ENCODE measurements at places on chromosomes 7 and 10.

- no peak for DNase-seq
Observed at GRCh38 chr7:156318426-156318825, 322.1 kb upstream of the RNF32 start.

DNA sequence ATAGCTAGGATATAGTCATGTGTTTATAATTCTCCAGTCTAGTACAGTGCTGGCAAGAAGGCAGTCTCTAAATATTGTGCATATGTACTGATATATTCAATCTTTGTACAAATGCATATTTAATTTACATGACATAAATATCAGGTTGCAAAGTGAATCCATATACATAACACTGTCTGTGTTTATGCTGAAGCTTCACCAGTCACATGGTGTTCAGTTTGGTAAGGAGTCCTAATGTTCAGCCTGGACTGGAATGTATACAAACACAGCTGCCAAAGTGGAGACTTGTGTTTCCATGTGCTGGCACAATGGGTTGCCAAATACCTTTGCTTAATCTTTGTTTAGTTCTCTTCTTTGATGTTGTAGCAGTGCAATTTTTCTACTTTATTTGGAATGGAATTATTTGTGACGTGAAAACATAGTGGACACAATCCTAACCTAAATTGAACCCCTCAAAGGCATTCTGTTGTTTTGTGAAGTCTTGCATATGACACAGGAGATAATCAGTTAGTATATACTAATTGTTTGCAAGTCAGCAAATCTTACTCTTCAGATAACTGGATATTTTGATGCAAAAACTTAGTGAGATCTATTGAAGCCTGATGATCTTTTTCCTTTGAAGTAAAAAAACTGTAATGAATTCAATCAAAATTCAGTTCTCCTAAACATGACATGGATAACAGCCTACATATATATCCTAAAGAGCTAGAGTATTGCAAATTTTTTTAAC is 17.3 kb upstream of the ARL4A start:
- peak; percentile 27 for DNase-seq

- no peak for DNase-seq
Observed at GRCh38 chr7:141209454-141209853, 135.6 kb downstream of the TMEM178B start.

GRCh38 chr10:4294996-4295792 is 510.2 kb upstream of the KLF6 start:
- no peak for DNase-seq

DNA sequence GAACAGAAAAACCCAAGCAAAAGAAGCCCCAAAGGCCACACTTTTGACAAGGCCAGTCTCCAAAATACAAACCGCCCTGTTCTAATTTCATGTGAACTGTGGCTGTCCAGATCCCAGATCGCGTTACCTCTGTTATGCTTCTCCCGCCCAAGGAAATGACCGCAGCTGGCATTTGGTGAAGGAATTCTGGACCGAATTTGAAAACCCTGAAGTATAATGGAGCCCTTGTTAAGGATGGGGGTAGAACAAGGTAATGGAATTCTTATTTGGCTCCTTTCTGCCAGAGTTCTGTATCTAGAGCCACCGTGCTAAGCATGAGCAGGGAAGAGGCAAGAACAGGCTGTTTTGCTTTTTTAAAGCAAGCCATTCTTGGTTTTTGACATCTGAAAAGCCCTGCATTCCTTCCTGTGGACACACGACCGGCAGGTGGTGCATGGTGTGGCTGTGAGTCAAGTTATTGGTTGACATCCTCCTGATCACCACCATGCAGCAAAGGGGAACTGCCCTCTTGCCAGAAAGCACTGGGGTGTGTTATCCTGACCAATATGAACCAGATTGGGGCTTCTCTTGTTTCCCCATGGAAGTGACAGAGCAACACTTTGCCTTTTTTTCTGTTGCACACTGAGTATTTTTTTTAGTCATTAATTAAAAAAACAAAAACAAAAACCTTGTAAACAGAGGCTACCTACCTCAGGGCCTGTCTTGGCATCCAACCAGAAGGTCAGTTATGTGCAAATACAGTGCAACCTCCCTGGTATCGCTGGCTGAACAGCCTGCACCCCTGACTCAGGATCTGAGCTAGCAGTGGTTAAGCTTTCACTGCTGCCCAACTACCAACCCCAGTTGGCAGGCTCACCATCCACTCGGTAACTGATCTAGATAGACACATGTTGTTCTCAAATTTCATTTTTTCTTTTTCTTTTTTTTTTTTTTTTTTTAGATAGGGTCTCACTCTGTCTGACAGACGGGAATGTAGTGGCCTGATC is 14.2 kb downstream of the UCMA start:
- no peak for DNase-seq

DNA sequence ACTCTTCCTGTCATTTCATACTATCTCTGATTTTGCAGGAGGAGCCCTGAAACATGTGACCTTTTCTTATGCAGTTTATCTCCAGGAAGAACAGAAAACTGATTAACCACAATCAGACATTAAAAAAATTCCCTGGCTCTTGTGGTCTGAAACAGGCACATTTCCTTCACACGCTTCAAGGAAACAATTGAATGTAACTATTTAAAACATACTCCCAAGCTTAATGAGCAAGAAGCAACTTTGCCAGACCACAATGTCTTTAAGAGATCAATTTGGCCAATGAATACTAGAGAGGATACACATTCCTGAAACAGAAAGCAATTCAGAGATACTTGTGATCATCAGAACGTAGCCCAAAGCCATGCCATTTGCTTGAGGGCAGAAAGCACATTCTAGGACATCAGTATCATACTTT is 65.8 kb downstream of the PIP4K2A start:
- DNase-seq: peak; percentile 41

DNA sequence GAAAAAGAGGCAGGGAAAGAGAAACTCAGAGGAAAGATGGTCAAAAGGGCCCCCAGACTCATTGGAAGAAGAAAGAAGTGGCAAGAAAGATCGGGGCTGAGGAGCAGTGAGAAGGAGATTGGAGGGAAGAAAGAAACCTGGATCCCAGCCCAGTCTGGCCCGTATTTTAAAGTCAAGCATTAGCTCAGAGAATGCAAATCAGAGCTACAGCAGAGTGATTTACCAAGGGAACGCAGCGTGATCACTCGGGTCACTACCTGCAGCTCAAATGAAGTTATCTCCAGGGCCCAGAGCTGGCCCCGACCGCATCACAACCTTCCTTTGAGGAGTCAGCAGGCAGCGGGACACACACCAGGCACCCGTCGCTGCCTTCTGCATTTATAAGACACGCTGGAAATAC is 72.8 kb downstream of the CARD11 start:
- no peak for DNase-seq

DNA sequence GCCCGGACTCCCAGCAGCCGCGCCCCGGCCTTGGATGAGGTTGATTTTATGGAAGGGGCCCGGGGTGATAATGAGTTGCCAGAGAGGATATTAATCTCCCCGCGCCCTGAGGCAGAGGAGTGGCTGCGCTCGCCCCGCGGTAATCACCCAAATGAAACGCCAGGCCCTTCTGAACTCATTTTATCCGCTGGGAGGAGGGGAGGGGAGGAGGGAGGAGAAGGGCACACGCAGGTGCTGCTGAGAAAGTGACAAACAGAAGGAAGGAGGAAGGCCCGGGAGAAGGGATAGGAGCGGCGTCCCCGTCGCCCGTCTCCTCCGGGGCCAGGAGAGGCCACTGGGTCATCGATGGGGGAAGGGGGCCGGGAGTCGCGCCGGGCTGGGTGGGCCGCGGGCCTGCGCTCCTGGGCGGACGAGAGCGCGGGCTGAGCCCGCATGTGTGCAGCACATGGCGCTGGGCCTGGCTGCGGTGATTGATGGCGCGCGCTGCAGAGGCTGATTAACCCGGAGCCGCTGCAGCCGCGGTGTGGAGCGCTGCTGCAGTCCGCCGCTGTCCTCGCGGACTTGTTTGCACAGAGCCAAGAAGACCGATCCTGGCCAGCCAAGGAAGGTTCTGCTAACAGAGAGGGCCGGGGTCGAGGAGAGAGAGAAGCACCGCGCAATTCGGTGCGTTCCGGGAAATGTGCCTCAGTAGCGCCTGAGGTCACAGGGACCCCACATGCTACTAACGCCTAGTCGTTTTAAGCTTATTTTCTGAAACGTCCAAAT is 6.5 kb downstream of the MNX1 start:
- DNase-seq: peak; percentile 6

- DNase-seq: no peak
Observed at GRCh38 chr10:104498347-104499081, 142.6 kb upstream of the SORCS3 start.

GRCh38 chr7:98021588-98022351 is 31.8 kb upstream of the OCM2 start:
- DNase-seq: peak; percentile 2

- DNase-seq: no peak
Observed at GRCh38 chr7:48426966-48427555, 255.8 kb downstream of the ABCA13 start.

GRCh38 chr7:81624021-81624592 is 145.7 kb downstream of the HGF start:
- no peak for DNase-seq

DNA sequence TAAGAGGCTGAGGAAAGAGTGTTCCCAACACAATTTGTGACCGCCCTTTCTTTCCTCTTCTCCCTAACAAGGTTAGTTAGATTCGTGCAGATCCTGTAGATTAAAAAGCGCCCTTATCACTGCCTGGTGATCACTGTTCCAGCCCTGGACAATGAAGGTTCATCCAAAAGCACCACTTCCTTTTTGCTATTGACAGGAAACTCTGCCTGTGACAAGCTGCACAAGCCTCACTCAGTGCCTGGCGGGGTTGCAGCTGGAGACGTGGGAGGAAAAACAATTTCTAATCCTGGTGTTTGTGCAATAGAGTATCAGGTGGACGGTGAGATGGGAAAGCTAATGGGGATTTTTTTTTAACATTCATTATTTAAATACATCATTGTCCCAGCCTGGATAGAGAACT is 105.9 kb upstream of the CAV2 start:
- no peak for DNase-seq

All from skeletal muscle cell (primary cell).